HTR-8/SVneo (cell line): ENCODE measurements at places on chromosomes 1 and 21.
A peak's percentile ranks its signal among the peaks of the same experiment; 100 is the strongest.

DNA sequence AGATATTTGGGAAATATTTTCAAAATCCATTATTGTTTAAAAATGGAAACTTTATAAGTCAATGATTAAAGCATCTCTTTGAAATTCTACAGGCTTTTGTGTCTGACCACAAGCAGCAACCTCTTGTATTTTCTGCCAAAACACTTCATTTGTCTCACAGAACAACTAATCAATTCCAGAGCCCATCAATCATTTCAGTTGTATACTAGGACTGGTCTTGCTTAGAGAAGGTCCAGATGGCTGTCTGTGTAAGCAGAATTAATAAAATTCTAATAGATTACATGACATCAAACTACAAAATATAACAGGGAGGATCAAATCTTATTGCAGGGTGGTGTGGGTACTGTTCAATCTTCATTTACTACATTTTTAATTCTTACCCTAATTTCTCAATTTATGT, 76.4 kb downstream of the ACBD6 start:
- no peak for DNase-seq

DNA sequence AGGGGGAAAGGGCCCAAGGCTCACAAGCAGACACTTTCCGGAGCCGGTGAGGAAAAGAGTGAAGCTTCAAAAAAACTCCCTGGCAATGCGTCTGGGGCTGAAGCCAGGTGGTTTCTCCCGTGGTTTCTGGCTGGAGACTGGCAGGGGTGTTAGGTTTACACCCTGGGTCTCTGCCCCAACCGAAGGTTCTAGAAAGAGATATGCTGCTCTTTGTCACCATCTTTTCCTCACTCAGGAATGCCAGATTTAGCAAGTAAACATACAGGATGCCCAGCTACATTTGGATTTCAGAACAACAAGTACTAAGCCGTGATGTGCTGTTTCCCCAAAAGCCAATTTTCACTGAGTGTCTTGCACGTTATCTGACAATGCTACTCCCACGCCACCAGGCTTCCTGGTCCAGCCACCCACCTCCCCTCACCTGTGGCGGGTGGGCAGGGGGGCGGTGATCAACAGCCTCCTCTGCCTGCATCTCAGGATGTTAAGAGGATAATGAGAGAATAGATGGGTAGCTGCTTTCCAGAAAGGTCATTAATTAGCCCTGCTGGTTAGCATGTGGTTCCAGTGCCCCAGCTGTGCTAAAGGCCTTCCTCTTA, 69.6 kb upstream of the OLIG2 start:
- DNase-seq: no peak

DNA sequence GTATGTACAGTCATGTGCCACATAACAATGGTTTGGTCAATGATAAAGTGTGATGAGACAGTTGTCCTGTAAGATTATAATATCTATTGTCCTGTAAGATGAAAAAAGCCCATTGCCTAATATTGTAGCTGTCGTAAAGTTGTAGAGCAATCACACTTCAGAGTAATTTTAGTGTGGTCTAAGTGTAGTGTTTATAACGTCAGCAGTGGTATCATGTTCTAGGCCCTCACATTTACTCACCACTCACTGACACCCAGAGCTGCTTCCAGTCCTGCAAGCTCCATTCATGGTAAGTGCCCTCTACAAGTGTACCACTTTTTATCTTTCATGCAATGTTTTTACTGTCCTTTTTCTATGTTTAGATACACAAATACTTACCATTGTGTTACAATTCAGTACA, 259.9 kb upstream of the RAB4A start:
- DNase-seq: no peak

DNA sequence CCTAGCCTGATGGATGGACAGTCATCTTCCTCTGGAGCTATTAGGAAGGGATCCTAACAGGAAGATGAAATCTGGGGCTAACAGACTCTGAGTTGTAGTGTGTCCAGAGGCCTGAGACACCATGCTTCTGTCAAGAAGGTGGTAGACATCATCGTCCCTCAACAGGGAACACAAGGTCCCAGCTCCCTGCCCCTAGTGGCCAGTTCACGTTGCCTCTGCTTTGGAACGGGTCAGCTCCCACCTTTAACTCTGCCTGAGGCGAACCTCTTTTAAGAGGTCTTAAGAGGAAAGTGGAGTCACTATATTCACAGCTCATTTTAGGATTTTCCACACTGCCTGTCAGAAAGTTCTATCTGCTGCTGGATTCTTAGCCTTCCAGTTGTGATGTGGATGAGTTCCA, 28.3 kb downstream of the LRRC71 start:
- DNase-seq: no peak

DNA sequence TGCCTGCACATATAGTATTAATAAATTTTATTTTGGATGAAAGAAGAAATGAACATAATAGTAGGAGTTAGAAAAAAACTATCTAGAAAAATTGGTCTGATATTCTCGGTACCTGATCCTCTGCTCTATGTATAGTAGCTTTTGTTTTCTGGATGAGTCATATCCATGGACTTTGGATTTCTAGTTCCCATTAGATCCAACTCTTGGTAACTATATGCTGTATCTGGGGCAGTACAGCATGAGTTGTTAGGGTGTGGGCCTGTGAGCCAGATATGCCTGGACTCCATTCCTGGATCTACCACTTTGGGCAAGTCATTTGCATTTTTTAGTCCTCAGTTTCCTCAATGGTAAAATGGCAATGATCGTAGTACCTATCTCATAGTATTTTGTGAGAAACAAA, 372.2 kb upstream of the PKN2 start:
- no peak for DNase-seq

DNA sequence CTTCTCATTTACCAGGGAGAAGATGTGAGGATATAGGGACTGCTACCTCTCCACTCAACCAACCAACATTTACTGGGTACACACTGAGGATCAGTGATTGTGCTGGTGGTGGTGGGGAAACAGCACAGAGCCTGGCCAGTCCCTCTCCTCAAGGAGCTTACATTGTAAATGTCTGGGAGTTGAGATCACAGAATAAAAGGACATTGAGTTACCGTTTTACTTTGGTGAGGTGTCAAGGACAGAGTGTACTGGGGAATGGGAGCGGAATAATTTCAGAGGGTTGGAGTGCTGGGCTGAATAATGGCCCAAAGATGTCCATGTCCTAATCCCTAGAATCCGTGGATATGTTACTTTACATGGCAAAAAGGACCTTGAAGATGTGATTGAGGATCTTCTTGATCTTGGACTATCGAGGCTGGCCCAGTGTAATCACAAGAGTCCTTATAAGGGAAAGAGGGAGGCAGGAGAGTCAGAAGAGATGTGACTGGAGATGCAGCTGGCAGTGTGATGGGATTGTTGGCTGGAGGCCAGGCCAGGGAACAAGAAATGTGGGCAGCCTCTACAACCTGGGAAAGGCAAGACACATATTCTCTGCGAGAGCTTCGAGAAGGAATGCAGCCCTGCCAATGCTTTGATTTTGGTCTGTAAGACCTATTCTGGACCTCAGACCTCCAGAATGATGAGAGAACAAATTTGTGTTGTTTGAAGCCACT, 26.6 kb upstream of the RWDD3 start:
- no peak for DNase-seq

DNA sequence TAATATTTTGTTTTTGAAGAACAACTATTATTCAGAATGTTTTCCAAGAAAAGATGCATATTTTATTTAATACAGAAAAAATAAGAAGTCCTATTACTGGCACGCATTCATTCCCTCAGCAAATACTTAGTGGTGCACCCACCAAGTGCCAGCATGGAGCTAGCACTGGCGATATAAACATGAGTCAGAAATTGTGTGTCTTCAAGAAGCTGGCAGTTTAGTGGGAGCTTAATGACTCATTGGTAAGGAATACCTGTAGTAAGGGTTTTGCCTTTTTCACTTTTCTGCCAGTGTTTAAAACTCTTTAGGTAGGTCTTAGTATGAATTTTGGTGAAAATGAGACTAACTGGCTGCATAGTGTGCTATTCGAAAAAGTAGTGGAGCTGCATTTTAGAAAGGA, 6.3 kb downstream of the MAGI3 start:
- DNase-seq: peak; percentile 17

- no peak for DNase-seq
These were observed 115.8 kb downstream of the CAPN8 start for GRCh38 chr1:223549740-223550139.

DNA sequence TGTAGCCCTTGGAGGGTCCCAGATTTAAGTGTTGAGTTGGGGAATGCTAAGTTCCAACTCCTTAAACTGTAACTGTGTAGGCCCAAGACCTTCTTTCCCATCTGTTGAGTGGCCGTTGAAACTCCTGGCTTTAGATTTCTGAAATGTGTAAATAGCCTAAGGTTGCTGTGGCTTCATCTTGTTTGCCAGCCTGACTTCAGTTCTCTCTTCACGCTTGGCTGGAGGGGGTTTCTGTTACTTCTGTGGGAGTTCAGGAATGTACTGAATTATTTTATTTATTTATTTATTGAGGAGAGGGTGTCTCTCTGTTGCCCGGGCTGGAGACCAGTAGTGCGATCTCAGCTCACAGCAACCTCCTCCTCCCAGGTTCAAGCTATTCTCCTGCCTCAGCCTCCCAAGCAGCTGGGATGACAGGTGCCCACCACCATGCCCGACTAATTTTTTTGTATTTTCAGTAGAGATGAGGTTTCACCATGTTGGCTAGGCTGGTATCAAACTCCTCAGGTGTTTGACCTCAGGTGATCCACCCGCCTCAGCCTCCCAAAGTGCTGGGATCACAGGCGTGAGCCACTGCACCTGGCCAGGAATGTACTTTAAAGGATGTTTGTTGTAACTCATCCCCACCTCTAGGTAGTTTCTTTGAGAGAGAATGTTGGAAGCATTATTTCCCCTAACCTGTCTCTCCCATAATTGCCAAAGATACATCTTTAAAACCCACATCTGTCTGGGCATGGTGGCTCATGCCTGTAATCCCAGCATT, 5.9 kb downstream of the TTC39A start:
- DNase-seq: no peak

DNA sequence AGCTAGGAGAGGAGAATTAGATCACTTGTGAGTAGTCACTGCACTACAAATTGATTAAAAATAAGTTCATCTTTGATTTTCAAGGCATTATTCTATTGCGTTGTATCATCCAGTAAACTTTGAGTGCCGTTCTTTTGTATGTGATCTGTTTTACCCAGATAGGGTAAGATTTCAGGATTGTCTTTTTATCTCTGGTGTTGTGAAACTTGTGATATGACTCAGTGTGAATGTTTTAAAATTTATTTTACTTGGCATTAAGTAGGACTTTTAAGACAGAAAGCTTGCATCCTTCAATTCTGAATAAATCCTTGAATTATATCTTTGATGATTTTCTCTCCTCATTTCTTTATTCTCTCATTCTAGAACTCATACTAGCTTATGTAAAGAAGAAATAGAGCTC, 93.3 kb upstream of the ADAMTS5 start:
- no peak for DNase-seq

- no peak for DNase-seq
These were observed 76.6 kb downstream of the HSPA13 start for GRCh38 chr21:14306126-14306907.

GRCh38 chr1:24329797-24330543, 10.8 kb downstream of the GRHL3 start:
- no peak for DNase-seq

- no peak for DNase-seq
These were observed 249.6 kb upstream of the USP25 start for GRCh38 chr21:15480160-15480559.

- DNase-seq: no peak
These were observed 112.2 kb upstream of the MROH9 start for GRCh38 chr1:170823120-170823519.

DNA sequence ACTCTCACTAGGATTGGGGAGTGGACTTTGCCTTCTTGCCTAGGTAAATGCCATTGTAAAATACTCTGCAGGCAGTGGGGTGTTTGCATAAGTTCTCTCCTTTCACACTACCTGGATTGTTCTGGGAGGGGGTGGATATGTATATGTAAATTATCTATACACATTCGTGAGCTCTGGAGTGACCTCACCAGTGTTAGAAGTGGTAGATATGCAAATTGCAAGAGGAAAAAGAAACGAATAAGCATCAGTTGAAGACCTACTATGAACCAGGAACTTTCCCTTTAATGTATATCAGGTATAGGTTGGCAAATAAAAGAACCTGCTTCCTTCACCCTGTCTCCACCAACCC, 1.5 kb upstream of the ARHGEF11 start:
- DNase-seq: no peak

DNA sequence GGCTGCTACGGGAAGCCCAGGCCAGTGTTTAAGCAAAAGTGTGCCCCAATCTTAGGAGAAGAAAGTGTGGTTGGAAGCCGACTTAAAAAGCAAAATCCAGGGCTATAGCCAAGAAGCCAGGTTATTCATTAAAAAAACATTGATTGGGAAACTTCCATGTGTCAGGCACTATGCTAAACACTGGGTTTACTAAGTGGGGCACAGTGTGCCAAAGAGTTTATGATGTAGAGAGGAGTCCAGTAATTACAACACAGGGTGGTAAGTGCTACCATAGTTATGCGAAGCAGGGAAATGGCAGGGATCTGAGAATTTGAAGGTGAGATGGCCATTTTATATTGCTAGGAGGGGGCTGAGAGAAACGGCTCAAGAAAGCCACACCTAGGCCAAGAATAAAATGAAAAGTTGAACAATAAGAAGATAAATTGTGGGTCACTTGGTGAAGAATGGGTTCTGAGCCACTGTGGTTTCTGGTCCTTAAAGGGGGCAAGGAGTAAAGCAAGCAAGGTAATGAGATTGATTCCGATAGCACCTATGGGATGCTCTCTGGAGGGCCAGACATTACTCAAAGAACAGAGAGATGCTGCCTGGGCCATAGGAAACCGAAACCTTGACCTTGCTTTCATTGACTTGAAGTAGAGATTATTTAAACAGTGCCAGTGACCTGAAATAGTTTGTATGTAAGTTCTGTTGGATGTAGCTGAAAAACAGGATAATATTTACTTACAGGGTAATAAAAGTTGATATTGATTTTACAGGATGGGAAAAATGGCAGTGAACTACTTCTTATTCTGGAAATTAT, 177.8 kb downstream of the GIPC2 start:
- DNase-seq: no peak
